ENCODE measurements at places on chromosomes 1 and 21.

DNA sequence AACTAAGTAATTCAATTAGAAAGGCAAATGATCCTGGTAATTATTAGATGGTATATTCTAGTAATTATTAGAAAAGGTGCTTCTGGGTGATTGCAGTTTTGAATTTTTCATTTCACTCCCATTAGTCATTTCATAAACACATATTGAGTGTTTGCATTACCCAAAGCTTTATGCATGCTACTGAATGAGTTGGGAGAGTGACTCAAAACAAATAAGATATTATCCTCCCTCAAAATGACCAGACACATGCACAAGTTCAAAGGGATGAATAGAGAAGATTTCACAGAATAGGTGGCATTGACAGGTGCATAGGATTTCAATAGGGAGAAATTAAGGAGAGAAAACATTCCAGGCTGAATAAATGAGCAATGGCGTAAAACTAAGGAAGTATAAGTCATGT lies 84.7 kb downstream of the PHTF1 start:
- DNase-seq = peak; percentile 24

DNA sequence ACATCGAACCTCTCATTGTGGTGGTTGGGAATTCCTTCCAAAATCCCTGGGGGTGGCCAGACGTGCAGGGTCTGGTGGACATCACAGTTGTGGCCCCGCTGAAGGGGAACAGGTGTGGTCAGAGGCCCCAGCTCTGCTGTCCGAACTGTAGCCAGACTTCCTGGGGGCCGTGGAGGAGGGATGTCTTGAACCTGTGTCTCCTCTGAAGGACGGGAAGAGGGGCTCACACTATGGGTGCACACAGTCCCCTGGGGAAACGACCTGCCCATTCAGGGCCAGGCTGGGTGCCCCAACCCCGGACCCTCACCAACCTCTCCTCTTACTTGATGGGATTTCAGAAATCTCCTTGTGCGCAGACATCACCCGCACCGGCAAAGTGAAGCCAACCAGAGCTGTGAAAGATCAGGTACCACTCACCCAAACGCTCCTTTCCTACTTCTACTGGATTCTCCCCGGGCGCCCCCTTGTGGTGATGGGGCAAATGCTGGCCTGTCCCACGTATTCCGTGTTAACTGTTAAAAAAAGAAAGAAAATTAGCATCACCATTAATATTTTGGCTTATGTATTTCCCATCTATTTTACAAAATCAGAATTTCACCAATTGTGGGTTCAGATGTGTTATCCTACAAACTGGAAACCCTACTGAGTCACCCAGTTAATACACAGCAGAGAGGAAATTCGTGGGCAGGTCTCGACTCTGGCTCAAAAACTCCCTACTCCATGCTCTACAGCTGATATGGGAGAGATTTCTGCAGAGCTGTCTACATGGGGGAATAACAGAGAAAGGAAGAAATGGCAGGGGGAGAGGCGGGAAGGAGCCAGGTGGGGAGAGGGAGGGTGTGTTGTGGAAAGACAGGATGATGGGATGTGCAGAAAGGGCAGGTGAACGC lies 28.1 kb downstream of the PADI4 start:
- DNase-seq = peak; percentile 40

GRCh38 chr1:200740571-200741208 lies 2.0 kb downstream of the CAMSAP2 start:
- DNase-seq = no peak

DNA sequence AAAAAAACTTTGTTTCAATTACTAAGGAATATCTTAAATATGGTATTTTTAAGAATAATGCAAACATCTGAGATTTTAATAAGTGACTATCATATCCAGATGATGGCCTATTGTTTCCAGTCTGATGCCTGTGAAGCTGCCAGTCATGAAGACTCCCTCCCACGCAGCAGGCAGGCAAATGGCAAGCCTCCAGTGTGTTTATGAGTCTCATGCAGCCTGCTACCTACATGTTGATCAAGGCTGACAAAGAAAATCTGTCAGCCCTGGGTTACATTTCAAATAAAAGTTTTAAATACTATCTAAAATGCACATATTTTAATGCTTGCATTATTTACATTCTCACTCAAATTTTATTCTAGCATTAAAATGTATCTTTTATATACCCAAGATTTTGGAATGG lies 137.6 kb upstream of the RNPC3 start:
- DNase-seq = no peak

GRCh38 chr1:69765951-69766350 lies 198.2 kb downstream of the LRRC7 start:
- DNase-seq = no peak

DNA sequence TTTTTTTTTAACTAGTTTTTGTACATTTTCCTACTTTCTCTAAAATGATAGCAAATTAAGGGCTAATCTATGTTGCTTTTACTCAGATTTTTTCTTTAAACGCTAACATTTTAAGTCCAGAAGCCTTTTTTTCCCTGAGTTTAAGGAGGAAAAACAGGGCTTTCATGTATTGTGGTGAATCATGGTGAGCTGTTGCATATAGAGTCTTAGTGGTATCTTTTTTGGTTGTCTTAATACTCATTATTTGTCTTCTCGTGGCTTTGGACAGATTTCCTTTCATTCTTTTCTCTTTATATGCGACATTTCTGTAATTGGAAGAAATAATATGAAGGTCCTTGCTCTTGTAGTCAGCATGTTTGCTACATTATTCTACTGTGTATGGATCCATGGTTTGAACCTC lies 1015.6 kb downstream of the PLA2G4A start:
- DNase-seq = no peak

DNA sequence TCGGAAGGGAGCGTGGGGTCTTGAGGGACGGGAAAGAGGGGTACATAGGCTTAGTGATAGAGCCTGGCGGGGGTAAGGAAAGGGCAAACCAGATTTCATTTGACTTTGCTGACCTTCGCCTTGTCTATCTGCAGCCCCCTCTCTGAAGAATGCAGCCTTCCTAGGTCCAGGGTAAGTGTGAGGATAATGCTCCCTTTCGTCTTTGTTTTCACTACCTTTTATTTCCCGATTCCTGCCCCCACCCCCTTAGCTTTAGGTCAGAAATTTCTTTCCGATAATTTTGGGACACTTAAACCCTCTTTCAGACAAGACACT lies 396 bp downstream of the ATP5PB start:
- no peak for DNase-seq

DNA sequence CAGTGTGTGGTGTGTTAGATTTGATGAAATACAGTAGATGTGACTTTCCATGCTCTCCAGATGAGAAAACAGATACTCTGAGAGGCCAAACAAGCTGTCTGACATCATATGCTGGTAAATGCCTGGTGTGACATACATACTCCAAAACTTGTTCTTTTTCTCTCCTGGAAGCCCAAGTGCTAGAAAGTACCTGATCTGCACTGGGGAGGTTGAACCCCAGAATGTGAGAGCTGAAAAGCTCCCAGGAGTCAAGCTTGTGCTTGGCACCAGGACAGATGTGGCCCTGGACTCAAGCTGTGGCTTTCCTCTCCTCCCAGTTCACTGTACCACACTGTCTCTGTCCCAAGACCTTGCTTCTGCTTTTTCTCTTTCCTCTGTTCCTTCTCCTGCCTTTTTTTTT lies 389.0 kb upstream of the USP24 start:
- no peak for DNase-seq

DNA sequence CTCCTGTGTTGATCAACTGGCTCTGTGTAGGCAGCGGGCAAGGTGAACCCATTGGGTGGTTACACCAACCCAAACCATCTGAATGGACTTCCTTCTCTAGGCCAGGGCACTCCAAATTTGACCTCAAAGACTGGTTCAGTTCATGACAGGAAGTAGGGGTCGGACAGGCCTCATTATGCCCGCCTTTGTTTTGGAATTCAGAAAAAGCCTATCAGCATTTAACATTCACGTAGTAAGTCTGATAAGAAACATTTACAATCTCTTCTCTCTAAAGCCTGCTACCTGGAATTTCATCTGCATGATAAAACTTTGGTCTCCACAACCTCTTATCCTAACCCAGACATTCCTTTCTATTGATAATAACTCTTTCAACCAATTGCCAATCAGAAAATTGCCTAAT lies 97.1 kb upstream of the ETV3 start:
- DNase-seq = no peak

GRCh38 chr1:94962409-94963265 lies 35.7 kb upstream of the CNN3 start:
- DNase-seq = peak; percentile 37

DNA sequence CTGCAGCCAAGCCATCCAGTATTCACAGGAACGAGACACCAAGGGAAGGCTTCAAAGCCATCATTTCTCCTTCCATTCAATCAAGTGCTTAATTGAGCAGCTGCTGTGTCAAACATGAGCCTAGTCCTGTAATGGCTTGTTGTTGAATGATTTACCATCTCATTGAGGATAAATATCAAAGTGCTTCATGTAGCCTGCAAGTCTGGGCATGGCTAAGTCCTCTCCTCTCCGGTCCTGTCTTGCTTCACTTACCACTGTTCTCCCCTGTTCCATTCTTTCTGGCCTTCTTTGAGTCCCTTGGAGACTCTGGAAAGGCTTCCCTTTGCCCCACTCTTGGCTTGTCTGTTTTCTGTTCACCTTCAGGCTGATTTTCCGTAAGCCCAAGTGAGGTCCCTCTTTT lies 279.8 kb downstream of the PBX1 start:
- DNase-seq = no peak

DNA sequence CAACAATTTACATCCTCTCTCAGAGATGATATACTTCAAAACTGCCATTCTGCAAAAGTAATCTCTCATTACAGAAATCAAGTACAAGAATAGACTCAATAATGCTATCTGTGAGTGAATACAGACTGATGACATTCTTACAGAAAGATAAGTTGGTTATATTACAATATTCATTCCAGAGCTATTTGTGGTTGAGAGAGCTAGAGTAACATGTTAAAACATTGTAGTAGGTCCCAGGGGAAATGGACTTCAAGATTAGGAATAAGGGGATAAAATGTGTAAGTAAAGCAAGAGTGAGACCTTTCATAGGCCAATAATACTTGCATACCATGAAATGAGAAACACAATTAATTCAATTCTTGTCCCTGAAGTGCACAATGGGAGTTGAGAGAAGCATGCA lies 1.5 kb downstream of the F13B start:
- DNase-seq = no peak

- no peak for DNase-seq
These were observed 23.3 kb downstream of the H6PD start for GRCh38 chr1:9257851-9258250.

- no peak for DNase-seq
These were observed 78.6 kb downstream of the SLC25A24 start for GRCh38 chr1:108121358-108122143.

- no peak for DNase-seq
These were observed 163.6 kb upstream of the RAB4A start for GRCh38 chr1:229107304-229107815.

- DNase-seq = no peak
These were observed 52.2 kb downstream of the MAP3K7CL start for GRCh38 chr21:29182691-29183092.

- no peak for DNase-seq
These were observed 17.2 kb downstream of the ATP1A1 start for GRCh38 chr1:116390195-116390594.

GRCh38 chr1:116817582-116818064 lies 63.4 kb downstream of the CD2 start:
- no peak for DNase-seq

DNA sequence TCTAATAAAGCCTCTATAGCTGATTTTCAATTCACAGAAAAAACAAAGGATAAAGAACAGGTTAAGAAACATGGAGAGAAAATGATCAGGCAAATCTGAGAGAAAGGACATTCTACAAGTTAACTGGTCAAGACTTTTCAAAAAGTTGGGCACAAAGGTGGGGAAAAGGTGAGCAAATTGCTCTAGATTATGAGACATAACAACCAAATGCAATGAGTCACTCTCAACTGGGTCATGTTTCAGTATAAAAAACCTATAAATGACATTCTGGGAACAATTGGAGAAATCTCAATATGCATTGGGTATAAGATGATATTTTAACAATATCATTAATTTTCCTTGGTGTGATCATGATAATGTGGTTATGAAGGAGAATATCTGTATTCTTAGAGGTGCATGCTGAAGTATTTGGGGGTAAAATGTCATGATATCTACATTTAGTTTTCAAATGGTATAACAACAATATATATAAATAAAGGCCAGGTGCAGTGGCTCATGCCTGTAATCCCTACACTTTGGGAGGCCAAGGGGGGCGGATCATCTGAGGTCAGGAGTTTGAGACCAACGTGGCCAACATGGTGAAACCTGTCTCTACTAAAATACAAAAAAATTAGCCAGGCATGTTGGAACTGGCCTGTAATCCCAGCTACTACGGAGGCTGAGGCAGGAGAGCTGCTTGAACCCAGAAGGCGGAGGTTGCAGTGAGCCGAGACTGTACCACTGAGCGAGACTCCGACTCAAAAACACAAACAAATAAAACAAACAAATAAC lies 27.0 kb downstream of the ANKRD13C start:
- no peak for DNase-seq

- DNase-seq = no peak
These were observed 660 bp downstream of the PGBD5 start for GRCh38 chr1:230425252-230426091.

DNA sequence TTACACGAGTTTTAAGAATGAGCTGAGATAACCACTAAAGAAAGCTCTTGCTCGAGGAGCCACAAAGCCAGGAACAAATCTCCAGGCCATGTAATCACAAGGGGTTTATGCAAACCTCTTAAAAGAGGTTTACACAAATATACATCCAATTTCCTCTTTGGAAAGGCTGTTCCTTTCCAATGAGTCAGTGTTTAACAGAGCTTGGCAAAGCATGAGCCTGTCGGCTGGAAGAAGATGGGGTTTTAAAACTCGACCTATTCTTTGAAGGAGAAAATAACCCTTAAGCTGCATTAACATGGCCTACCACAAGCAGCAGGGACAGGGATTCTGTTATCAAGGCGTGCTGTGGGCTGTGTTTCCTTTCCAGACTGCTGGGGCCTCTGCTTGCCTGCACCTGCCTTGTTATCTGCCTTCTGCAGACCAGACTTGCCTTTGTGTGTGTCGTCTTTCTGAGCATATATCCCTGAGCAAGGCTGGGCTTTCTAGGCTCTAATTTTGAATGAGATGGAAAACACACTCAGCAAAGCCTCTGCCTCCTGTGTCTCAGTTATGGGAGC lies 40.6 kb upstream of the CYP2J2 start:
- peak; percentile 29 for DNase-seq

DNA sequence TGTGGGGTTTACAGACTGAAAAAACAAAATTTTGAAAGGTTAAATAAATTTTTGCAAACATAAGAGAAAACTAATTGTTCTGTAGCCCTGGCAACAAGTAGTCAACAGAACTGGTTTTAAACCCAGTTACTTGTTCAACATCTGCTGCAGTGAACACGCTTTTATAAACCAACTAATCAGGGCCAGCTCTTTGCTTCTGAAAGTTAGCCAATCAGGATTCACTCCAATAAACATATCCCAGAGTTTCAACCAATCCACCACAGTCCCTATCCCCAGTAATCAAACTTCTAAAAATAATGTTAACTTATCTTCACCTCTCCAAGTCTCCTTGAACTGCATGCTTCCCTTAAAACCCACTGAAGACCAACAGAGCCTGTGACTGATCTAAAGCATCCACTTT lies 306.6 kb downstream of the CTH start:
- DNase-seq = no peak

GRCh38 chr1:62088439-62088838 lies 106.2 kb upstream of the L1TD1 start:
- no peak for DNase-seq
